ENCODE measurements at places on chromosomes 5 and 9.

- no peak for DNase-seq
Measured at GRCh38 chr5:147359101-147359500, 124.3 kb downstream of the STK32A start.

DNA sequence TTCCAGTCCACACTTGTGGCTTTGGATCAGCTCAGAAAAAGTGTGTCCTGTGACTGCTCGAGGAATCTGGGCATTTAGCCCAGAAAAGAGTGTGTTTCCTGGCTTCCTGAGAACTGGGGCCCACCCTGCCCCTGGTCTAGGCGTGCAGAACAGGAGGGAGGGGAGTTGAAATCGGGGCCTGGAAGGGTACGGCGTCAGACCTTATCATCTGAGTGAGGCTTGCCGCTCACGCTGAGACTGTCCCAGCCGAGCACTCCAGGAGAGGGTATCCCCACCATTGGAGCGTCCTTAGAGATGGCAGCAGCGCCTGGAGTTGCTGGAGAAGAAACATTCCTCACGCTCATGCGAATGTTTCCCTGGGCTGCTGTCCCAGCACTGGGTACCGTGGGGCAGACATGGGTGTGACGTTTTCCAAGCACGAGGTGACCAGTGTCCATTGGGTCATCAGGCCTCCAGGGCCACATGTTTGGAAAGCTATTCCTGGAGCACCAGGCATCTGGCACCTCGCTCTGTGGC lies 22.5 kb downstream of the NEK6 start:
- DNase-seq: no peak

GRCh38 chr9:137956039-137956438 lies 78.5 kb downstream of the CACNA1B start:
- DNase-seq: no peak

DNA sequence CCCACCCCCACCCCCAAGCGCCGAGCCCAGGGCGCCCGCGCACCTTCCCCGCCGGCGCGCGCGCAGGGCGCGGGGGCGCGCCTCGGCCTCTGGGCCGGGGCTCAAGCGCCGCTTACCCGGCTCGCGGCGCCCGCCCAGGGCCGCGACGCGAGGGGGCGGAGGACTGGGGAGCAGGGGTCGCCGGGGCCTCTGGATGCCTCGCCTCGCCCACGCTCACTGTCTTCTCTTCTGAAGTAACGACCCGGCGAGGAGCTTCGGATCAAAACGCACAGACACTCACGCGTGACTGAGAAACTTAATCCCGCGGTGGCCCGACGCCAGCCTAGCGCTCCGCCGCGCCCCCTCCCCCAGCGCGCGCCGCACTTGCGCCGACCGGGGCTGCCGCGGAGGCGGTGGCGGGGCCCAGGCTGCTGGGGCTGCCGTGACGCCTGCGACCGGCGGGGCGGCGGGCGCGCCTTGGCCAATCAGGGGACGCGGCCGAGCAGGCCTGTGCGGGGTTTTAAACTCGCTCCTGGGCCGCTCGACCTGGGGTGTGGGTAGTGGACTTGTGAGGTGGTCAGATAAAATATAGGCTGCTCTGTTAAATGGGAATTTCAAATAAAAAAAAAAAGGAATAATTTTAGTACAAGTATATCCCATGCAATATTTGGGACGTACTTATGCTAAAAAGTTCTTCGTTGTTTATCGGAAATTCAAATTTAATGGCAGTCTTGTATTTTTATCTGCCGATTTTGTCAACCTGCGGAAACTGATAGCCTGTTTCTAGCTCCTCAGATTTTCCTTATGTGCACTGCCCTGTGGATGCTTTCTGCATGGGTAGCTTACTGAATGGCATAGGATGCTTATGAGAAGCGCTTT lies at the start of gene MPDZ:
TSS of gene MPDZ (minus strand) at position 409 of the 858 bp plus-strand sequence. CDS start 29,377 bp downstream, outside the sequence.
- DNase-seq: no peak

DNA sequence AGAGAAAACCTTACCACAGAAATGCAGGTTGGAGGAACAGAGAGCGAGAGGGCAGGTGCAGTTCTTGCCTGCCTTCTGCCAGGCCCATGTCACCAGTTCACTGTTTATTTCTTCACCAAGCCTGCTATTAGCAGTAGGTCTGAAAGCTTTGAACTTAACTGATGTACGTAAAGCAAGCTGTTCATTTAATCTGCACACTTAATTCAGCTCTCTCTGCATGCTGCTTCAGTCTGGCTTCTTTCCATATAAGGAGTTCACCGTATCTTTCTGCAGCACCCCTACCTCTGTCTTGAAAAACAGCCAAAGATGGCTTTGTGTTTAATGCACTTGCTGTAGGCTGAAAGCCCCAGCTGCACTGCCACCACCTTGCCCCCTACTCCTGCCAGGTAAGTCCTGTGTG lies 205.1 kb downstream of the RAB3C start:
- no peak for DNase-seq

DNA sequence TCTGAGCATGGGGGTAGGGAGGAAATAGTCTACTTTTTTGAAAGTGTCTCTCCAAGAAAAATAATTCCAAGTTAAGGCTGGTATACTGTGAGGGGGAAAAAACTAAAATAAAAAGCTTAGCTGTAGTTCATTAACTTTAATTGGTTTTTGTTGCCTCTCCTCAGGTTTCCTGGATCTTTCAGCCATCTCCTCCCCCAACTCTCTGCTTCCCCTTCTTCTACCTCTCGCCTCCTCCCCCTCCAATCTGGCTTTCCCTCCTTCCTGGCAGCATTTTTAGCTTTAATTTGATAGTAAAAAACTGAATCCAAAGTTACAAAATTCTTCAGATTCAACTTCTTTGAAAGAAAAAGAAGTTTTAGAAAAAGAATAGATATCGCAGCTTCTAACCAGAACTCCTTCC lies 462.6 kb downstream of the CETN3 start:
- DNase-seq: no peak

GRCh38 chr5:117435203-117435602 lies 860.6 kb upstream of the SEMA6A start:
- DNase-seq: no peak

GRCh38 chr5:133343196-133343595 lies 269.1 kb downstream of the FSTL4 start:
- DNase-seq: no peak

- no peak for DNase-seq
Measured at GRCh38 chr5:134714541-134714940, 23.8 kb upstream of the CAMLG start.

DNA sequence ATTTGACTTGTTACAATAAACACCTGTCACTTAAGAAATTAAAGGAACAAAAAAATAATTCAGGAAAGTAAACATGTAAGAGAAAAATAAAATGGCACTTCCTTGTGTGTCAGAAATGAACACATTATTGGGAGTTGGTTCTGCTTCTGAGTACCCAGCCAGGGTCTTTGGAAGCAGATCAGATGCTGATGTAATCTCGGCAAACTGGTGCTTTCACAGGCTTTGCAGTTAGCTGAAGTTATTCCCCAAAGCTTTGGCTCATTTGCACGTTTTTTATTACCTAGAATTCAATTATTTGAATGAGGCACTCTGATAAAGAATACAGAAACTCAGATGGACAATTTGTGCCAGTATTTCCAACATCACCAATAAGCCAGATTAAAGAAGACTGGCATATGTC lies 10.9 kb downstream of the CDH18 start:
- DNase-seq: no peak

DNA sequence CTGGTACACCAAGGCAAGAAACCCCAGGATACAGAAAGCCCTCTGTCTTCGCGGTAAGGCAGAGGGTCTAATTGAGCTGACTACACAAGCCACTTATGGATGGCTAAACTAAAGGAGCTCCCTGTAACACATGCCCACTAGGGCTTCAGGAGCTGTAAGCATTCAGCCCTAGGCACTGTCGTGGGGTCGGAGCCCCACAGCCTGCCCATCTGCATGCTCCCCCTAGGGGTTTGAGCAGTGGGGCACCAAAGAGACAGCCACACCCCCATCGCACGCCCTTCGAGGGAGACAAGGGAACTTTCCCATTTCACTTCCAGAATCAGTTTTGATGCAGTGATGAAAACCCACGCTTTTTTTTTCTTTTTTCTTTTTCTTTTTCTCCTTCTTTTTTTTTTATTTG lies 11.0 kb upstream of the MTMR12 start:
- no peak for DNase-seq

DNA sequence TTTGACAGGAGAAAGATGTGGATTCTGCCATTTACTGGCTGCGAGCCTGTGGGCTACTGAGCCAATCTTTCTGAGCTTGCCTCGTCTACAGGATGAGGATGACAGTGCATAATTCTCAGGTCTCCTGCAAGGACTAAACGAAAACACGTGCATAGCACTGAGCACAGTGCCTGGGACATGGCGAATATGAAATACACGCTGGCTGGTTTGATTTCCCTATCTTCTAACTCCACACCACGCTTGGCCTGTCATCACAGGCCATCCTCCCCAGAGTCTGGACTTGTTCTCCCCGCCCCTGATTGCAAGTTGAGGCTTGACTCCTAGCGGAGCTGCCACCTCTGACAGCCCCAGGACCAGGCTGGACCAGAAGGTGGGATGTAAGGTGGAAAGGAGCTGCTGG lies 37.9 kb downstream of the ARPC5L start:
- DNase-seq: no peak

- DNase-seq: no peak
Measured at GRCh38 chr9:38417003-38417945, 7.0 kb downstream of the IGFBPL1 start.

DNA sequence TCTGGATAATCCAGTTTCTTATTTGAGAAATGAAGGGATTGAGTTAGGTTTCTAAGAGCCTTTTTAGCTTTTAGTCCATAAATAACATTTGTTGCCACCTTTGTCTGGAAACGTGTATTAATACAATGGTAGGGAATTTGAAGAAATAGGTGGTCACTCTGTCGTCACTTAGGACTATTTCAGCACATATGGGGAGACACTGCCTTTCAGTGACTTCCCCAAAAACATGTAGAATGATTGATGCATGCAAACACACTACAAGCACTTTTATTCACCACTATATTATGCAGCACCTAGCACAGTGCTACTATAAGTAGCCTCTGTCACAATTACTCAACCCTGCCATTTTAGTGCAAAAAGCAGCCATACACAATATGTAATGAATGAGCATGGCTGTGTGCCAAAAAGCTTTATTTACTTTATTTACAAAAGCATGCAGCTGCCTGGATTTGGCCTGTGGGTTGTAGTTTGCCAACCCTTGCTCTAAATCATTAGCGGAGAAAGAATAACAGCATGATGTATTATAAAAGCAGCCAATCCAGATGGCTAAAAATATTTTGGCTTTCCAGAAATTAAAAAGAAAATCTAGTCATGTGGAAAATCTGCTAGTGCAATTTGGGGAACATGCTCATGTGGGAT lies 154.2 kb upstream of the HMHB1 start:
- no peak for DNase-seq

DNA sequence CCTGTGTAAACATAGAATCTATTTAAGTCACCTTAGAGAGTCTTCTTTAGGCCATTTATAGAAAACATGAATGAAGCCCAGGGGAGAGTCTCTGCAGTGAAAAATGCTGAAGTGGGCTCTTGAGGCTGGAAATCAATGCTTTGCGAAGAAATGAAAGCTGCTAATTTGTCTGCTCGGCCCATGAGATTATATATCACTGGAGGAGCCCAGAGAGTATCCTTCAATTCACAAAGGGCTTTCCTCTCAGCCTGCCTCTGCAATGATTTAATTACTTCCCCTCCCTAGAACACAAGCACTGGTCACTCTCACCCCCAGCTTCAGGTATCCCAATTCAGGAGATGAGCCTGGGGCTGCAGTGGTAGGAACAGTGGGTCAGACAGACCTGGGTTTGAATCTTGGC lies 8.2 kb upstream of the DRD1 start:
- DNase-seq: no peak

GRCh38 chr9:135804581-135805421 lies 102.5 kb downstream of the CAMSAP1 start:
- no peak for DNase-seq

DNA sequence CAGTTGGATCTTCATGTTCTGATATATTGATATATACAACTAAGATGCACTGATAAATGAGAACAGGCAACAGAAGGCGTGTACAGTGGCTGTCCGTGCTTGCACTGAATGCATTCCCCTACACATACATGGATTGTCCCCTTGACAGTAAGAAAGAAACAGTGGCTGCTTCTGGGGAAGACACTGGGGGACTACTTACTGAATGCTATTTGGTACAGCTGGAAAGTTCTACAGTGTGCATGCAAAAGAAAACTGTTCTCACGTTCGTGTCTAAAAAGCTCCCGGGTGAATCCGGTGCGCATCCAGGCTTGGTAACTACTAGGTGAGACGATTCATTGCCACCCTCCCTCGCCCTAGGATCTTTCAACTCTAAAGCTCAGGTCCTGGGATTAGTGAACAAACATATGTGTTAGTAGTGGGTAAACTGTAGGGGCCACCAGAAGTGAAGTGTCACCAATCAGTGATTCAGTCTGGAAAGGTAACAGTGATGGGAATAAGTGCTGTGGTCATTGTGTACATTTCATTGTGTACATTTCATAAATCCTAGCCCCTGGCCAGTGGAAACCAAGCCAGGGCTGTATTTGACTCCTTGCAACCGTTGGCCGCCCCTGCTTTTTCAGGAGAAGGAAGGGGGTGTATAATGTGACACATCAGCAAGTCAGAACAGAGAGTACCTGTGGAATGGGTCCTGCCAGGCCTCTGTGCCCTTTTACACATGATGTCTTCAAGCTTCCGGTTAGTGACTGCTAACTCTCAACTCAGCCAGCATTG lies 46.3 kb upstream of the BOD1 start:
- no peak for DNase-seq

- peak; percentile 81 for DNase-seq
Measured at GRCh38 chr5:180802325-180803180, at the start of gene MGAT1. MGAT1 (minus strand) TSS chr5:180802806; CDS start chr5:180792971, 9,835 bp downstream.

- no peak for DNase-seq
Measured at GRCh38 chr9:8364026-8364752, 564.6 kb upstream of the DMAC1 start.

DNA sequence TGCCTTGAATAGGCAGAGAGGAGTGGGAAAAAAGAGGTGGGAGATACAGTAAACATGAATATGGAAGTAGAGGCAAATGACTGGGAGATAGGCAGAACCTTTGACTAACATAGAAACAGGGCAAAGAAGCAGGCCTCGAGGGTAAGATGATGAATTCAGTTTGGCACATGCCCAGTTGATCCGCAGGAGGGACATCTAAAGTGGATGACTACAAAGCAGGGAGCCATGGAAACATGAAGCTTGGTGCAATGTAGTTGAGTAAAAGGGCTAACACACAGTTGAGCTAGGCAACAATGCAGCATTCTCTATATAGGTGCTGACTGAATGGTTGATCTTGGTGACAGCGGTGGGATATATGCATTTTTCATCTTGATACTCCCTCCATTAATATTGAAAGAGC lies 253.8 kb downstream of the DMRT2 start:
- DNase-seq: no peak

GRCh38 chr9:130150779-130151382 lies 21.3 kb upstream of the NCS1 start:
- DNase-seq: no peak

- DNase-seq: no peak
Measured at GRCh38 chr5:14672082-14672481, 7.6 kb downstream of the OTULIN start.
